ENCODE measurements at places on chromosomes 6 and 20.

DNA sequence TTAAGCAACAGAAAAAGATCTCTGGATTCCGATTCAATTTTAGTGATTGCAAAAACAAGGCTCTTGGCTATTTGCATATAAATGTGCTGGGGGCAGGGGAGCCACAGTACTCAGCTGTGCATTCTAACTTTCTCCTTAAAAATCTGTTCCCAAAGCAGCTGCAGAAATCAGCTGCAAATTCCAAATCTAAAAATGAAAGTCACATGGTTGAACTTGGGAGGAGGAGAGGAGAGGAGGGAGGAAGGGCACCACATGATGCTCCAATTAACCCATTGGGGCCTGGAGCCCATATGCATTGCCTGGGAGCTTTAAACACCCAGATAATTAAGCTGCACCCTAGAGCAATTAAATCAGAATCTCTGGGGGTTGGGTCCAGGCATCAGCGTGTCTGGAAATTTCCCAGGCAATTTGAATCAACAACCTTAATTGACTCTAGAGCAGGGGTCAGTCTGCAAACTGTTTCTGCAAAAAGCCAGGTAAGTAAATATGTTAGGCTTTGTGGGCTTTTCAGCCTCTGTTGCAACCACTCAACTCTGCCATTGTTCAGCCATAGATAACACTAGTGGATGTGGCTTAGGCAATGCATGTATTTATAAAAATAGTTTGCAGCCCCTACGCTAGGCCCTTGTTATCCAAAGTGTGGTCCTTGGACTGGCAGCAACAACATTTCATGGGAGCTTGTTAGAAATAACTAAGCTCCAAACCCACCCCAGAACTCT is 508.1 kb downstream of the KIF16B start:
- DNase-seq = no peak

DNA sequence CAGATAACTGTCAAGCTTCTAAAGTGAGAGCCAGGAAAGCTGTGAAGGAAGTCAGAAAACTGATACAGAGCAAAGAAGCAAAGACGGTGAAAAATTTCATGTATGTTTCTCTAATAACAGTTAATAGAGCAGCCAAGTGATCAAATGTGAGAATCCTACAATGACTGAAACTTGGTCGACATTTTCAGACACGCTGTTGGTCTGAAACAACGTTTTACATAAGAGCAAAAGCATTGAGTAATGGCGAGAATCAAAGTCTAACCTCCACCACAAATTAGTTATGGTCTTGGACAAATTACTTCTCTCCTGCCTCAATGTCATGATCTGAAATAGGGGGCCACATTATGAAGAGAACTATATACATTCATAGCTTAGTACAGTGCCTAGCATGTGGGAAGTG is 3.3 kb downstream of the MKKS start:
- no peak for DNase-seq

- DNase-seq = no peak
Measured at GRCh38 chr20:62023935-62024334, 41.7 kb downstream of the TAF4 start.

- no peak for DNase-seq
Measured at GRCh38 chr6:11236076-11236750, 3.7 kb upstream of the NEDD9 start.

GRCh38 chr6:73929405-73929804 is 233.4 kb downstream of the CD109 start:
- DNase-seq = no peak

- DNase-seq = no peak
Measured at GRCh38 chr6:168828800-168829199, 387.8 kb downstream of the SMOC2 start.
